Daoy (cell line): ENCODE measurements at places on chromosomes 3 and 15. TPM values are rescaled to one million over a fixed set of nuclear protein-coding genes. Genes with fewer than 3 reads are reported as not detected.

Gene CCRL2
- total RNA-seq, result 0.29 TPM in 1 of 2 replicates, not detected in the other

Gene SPINK8
- not detected in 2 replicates for total RNA-seq

DNA sequence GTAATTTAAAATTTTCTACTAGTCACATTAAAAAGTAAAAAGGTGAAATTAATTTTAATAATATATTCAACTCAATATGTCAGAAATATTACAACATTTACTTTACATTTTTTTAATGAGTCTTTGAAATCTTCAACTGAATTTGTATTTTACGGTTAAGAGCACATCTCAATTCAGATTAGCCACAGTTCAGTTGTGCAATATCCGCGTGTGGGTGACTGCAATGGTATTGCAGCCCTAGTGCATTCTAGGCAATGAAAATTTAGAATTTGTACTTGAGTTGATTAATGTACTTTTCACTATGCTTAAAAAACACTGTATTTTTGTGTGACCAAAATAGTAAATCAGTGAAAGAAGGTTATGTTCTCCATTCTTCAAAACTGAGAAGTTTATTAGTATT is 57.3 kb downstream of the CEP63 start:
- no peak for DNase-seq

GRCh38 chr3:102124282-102124681 is 275.0 kb downstream of the NFKBIZ start:
- DNase-seq, result no peak

DNA sequence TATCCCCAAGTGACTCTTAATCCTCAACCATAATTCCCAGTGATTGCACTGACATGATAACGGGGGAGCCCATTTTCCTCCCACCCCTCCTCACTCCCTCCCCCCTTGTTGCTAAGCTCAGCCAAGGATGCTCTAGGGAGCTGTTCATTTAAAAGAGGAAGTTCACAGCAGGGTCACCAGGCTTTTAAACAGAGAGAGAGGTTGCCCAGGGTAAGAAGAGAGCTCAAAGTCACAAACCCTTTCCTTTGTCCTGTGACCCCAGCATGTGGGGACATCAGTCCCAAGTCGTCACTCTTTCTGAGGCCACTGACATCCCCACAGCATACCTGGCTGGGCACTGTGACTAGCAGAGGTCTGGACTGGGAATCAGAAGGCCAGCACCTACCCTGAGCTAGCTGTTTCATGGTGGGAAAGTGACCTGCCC is 144.1 kb downstream of the RORA start:
- DNase-seq, result no peak
